ENCODE measurements at places on chromosomes 5 and 9. TPM values are rescaled to one million over a fixed set of nuclear protein-coding genes. Genes with fewer than 3 reads are reported as not detected.

DNA sequence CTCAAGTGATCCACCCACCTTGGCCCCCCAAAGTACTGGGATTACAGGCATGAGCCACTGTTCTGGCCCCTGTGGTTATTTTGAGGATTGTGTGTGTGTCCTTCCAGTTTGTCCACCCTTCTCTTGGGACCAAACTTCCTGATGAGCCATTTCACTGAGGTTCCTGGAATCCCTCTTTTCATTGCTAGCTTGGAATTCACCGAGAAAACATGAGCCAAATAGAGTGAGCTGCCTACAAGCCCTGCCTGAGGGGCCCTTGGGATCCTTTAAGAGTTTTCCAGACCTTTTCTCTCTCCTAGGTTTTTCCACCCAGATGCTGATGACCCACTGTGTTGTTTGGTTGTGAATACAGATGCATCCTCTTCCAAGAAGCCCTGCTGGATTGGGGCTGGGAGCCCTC is 13.2 kb upstream of the KIF12 start:
- DNase-seq: no peak

DNA sequence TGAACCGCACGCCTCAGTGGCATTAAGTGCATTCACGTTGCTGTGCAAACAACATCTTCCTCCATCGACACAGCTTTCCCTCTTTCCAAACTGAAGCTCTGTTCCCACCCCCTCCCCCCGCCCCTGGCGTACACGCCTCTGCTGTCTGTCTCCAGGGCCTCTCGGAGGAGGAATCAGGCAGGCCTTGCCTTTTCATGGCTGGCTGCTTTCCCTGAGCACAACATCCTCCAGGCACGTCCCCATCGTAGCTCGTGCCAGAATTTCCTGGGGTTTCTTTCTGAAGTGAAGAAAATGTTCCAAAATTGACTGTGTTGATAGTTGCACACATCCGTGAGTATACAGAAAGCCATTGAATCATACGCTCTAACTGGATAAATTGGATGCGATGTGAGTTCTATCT is 22.3 kb upstream of the TMEM250 start:
- peak; percentile 68 for DNase-seq

DNA sequence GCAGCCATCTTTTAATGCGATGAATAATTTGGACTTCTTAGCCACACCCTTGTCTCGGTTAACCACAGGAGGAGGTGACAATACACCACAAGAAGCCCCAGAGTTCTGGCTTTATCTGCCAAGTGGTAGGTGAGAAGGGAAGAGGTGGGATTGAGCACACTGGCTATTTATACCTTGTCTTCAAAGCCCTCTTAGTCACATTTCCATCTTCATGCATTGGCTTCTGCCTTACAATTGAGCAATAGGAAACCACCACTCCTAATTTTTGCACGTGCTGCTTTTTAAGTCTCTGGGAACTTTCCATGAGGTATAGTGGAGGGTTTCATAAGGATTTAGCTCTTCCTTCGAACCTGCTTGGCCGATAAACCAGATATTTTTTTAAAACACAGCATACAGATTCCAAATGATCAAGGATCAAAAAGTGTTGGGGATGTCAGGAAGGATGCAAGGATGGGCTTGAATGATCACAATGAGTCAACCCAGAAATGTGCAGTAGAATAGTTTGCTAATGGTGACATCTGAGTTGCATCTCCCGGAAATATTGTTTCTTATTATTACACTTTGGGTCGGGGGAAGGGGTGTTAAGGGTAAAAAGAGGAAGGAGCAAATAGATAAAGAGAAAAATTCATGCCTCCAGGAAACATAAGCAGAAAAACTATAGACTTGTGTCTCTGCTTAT is 25.5 kb downstream of the PLAC8L1 start:
- no peak for DNase-seq

The COMMD10 gene
- 27.0 TPM for polyA plus RNA-seq

The SPACA9 gene
- 2.3 TPM for polyA plus RNA-seq

The BRD8 gene
- polyA plus RNA-seq: 50.8 TPM
